ENCODE measurements at places on chromosomes 3 and 15.

- no peak for DNase-seq
These were observed 97.4 kb downstream of the TBC1D2B start for GRCh38 chr15:77980098-77980497.

GRCh38 chr3:6448011-6448410, 412.9 kb upstream of the GRM7 start:
- DNase-seq, result no peak

- DNase-seq, result no peak
These were observed 22.2 kb downstream of the IQSEC1 start for GRCh38 chr3:13051066-13051465.

DNA sequence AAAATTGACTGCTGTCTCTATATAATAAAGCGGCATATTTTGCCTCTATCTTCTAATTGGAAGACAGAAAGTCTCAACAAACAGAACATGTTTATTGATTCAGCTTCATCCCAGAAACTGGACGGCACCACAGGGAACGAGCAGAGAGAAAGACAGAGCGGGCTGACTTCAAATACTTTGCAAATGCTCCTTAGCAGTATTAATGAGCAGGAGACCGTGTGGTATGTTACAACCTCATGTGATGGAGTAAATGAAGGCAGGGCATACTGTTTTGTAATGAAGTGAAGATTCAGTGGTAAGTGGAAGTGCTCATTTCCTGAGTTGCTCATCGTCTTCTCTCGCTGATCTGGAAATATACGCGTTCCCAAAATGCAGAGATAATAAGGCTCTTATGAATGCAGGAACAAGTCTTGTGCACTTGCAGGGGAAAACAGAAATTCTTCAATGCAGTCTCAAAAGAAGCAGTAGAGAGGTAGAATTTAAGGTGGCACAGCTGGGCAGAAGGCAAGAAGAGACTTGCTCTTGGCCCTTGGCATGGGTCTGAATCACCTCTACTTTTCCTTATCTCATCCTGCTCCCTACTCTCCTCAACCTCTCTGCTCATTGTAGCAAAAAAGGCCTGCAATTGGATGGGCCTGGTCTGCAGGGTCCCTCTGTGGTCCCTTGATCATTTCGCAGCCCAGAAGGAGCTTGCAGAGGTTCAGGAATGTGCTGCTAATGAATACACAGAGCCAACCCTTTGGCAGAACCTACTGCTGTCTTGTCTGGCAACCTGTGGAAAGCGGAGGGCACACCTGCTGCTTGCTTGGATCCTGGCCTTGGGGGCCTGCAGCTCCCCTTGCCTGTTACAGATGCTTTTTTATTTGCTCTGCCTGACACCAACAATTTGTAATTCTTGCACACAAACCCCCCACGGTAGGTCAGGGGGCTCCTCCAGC, 604.9 kb upstream of the CFAP20DC start:
- no peak for DNase-seq

DNA sequence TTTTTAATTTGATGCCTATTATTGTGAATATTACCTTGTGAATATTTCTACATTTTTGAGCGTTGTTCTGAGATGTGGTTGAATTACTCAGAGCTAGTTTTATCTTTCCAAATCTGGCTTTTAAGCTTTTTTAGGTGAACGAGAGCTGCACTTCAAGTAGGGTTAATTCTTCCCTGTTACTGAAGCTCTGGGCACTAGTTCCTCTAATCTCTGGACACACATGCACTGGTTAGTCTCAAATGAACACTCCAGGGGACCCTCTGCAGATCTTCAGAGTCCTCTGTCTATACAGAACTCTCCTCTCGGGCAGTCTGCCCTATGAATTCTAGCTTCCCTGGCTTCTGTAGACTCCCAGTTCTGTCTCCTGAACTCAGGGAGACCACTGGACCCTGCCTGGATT, 237.5 kb upstream of the TBC1D5 start:
- DNase-seq, result no peak

DNA sequence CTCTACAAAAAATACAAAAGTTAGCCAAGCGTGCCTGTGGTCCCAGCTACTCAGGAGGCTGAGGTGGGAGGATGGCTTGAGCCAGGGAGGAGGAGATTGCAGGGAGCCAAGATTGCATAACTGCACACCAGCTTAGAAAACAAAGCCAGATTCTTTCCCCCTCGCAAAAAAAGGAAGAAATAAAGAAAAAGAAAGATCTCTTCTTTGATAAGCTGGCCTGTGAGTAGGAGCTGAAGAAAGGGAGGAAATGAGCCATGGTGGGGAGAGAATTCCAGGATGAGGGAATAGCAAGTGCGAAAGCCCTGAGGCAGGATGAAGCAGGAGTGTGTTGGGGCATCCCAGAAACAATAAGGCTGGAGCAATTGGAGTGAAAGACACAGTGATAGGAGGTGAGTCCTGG, 24.5 kb upstream of the TOP2B start:
- no peak for DNase-seq

DNA sequence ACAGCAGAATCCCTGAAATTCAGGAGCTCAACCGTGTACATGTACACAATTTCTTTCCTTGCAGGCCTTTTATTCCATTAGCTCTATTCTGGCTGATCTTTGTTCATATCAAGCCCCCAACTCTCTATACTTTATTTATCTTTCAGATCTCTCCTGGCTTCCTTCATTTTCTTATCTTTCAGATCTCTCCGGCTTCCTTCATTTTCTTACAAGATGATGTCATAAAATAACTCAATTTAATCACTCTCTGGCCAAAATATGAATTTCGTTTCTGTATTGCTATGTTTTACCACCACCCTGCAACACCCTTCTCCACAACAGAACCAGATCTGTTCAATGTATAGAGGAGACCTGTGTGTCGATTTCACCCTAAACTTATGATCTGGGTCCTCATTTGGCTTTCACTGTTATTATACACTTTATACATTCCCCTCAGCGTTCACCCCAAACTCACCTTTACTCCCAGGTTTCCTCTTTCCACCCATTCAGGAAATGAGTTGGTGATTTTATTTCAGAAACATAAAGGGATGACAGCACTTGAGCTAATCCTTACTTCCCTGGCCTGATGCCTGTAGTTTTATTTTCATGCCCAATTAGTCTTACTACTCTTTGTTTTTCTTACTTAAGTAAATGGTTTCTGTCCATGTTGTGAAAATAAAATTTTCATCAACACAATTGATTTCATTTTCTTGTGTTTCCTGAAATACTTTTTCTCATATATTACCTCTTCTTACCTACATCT, 195.5 kb downstream of the BCHE start:
- peak; percentile 7 for DNase-seq

GRCh38 chr15:49815950-49816349, 195.1 kb downstream of the DTWD1 start:
- no peak for DNase-seq

DNA sequence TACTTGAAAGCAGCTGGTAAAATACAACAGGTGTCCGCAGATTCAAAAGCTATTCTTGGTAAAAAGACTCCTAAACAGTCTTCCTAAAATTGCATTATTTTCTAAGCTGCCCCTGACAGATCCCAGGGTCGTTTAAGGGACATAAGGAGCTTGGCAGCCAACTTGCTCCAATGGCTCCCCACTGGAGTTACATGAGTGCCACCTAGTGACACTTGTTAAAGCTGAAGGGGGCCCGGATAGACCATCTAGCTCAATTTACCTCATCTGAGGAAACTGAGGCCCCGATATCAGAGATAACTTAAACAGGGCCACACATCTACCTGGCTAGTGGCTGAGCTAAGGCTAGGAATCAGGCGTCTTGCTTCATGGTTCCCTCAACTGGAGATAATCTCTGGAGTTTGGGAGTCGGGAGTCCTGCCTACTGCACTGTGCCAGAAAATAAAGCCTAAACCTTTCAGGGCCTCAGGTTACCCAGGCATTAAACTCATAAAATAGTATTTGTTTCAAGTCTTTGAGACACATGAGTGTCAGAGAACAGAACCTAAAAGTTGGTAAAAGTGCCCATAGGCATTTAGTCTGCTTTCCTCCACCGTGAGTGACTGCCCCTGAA, 6.5 kb upstream of the TBC1D23 start:
- DNase-seq, result peak; percentile 88

- no peak for DNase-seq
These were observed 30.4 kb downstream of the FSTL1 start for GRCh38 chr3:120420360-120420759.

DNA sequence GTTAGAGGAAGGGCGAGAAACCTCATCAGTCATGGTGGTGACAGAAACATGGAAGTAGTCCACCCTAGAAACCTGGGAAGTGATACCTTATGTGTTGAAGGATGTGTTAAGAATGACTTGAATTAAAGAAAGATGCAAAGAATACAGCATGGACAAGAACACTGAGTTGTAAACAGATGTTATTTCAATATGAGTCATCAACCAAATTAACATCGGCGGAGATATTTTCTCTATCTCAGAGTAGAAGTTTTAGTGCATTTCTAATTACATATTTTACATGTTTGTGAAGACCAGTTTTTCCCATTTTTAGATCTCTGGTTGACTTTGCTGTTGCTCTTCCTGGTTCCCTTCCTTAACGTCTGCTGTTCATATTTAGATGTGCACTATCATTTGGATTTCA, 268.8 kb upstream of the TBL1XR1 start:
- DNase-seq, result no peak

- DNase-seq, result peak; percentile 60
These were observed 124.1 kb downstream of the ETFA start for GRCh38 chr15:76187163-76187562.

- no peak for DNase-seq
These were observed 17.5 kb upstream of the NMD3 start for GRCh38 chr3:161203485-161204098.

GRCh38 chr3:80213086-80213485, 445.3 kb upstream of the ROBO1 start:
- peak; percentile 17 for DNase-seq

GRCh38 chr3:50164984-50165909, 10.1 kb downstream of the SEMA3F start:
- peak; percentile 45 for DNase-seq

- peak; percentile 35 for DNase-seq
These were observed 60.3 kb downstream of the RGMA start for GRCh38 chr15:93028632-93029213.

DNA sequence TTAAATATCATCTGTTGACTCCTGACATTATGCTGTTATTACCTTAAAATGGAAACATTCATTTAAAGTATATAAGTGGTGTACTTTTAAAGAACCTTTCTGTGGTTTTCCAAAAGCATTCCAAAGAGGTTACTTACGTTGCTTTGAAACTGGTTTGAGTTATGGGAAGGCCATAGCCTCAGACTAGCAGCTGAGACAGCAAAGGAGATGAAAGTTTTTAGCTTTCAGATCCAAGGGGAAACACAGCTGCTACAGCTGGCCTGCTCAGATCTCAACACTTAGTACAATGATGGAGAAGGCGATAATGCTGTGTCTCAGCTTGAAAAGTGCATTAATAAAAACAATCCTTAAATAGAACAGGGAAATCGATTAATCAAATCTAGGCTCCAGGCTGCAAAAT, 921.1 kb downstream of the ROBO1 start:
- DNase-seq, result peak; percentile 64

GRCh38 chr15:77821188-77821958, 188.7 kb upstream of the LINGO1 start:
- peak; percentile 91 for DNase-seq

DNA sequence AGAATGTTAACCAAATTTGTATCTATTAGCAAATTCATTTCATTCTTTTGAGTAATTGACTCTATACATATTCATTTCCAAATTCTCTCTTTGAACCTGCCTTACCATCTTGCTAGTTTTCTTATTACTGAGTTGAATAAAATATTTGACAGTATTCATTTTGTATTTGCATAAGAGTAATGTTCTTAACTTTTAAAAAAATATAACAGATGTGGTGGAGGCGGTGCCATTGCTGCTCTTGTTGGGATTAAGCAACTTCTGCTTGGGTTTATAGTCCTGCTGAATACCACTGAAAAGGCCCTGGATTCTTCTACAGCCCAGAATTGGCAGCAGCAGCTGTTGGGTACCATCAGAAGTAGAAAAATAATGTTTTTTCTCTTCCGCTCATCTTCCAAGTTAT, 148.9 kb upstream of the PEX5L start:
- no peak for DNase-seq

DNA sequence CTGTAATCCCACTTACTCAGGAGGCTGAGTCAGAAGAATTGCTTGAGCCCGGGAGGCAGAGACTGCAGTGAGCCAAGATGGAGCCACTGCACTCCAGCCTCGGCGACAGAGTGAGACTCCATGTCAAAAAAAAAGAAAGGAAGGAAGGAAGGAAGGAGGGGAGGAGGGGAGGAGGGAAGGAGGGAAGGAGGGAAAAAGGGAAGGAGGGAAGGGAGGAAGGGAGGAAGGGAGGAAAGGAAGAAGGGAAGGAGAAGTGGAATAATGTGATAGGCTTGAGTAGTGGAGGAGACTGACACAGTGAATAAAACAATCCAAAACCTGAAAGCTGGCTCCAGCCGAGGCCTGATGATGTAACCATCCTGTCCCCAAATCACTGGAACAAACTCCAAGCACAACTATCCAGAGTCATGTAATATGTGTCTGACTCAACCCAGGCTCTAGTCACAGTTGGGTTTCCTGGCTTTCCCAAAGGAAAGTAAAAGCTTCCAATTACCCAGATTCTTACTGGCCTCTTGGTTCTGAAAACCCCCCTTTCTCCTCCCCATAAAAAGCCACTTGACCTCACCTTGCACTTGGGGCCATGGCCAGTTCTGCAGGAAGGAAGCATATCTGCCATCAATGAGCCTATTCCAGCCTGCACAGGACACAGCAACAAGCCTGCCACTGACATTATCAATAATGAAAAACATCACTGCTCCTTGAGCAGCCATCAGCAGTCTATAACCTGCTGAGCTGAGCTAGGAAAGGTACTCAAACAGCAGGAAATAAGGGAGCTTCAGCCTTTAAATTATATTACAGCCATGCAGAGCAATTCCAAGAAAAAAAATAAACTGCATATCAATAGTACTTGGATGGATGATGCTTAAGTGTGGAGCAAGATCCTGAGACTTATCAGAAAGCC, 48.3 kb downstream of the MB21D2 start:
- no peak for DNase-seq

GRCh38 chr3:100120012-100120411, 5.7 kb upstream of the FILIP1L start:
- DNase-seq, result no peak

GRCh38 chr3:62873761-62874710, 1.2 kb downstream of the CADPS start:
- DNase-seq, result peak; percentile 84

DNA sequence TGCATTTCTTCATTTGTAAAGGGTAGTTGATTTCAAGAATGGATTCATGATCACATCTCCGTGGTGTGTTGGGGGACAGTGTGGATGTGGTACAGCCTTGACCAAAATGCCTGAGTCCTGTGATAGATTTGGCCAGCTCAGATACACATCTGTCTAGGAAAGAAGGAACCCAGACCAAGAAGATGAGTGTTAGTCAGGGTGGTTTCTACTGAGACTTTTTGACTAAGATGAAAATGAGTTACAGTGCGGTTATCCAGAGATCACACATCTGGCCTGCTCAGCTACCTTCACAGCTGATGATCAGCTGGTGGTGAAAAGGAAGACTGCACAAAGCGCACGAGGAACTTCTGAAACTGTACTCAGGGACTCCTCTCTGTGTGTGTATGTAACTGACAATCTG, 68.0 kb downstream of the FNDC3B start:
- DNase-seq, result no peak
